ENCODE measurements at places on chromosomes 11 and 22.

GRCh38 chr11:39462506-39462905 lies 1996.9 kb downstream of the LRRC4C start:
- DNase-seq = no peak

- DNase-seq = no peak
Measured at GRCh38 chr11:84930863-84931262, 696.3 kb downstream of the DLG2 start.

DNA sequence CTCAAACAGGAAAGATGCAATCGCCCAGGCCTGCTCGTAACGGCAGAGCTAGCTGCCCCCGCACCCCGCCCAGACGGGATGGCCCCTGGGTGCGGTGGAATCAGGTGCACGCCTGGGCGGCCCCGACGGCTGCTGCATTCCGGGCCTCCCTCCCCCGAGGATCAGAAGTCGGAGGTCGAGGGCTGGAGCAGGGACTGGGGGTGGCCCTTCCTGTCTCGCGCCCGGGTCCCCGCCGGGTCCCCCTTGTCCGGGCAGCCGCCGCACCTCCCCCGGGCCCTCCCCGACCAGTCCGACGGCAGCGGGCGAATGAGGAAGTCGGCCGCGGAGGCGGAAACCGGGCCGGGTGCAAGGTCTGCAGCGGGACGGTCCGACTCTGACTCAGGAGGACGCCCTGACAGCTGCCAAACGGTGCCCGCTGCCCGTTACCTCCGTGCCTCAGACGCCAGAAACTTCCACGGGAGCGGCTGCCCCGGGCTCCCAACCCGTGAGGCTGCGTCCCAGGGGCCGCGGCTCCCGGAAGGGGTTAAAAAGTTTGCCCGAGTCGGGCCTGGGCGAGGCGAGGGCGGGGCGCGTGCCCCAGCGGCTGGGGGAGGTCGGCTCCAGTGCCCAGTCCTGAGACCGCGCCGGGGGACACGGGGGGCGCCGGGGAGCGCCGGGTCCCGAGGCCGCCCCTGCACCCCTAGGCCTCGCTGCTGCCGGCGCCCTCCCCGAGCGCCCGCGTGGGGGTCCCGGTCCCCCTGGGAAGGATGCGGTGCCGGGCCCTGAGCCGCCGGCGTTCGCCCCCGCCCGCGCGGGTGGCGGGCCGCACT lies 663 bp downstream of the MYH9 start:
- DNase-seq = peak; percentile 86

DNA sequence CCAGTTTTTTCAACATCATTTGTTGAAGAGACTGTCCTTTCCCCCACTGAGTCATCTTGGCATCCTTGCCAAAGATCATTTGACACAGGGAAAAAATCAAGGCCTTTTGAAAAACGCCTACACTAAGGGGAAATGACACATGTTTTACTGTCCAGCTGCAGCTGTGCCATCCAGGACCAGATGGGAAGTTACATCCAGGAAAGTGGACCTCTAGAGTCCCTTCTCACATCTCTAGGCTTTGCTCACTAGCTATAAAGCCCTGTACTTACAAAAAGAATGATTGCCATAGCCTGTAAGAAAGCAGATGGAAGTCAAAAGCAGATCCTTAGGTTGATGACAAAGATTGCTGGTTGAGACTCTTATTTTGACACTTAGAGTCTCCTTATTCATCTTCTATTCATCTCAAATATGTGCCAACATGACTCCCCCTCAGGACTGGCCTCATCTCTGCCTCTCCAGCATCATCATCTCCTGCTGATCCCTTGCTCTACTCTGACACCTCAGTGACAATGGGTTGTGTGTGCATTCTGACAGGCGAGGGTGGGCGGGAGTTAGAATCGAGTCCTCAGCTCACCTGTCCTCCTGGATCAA lies 22.8 kb downstream of the OSBP2 start:
- peak; percentile 80 for DNase-seq

GRCh38 chr11:61916737-61917333 lies 531 bp downstream of the RAB3IL1 start:
- peak; percentile 93 for DNase-seq

- DNase-seq = no peak
Measured at GRCh38 chr11:85257837-85258236, 369.3 kb downstream of the DLG2 start.

GRCh38 chr11:122723576-122723975 lies 68.1 kb downstream of the UBASH3B start:
- DNase-seq = no peak

DNA sequence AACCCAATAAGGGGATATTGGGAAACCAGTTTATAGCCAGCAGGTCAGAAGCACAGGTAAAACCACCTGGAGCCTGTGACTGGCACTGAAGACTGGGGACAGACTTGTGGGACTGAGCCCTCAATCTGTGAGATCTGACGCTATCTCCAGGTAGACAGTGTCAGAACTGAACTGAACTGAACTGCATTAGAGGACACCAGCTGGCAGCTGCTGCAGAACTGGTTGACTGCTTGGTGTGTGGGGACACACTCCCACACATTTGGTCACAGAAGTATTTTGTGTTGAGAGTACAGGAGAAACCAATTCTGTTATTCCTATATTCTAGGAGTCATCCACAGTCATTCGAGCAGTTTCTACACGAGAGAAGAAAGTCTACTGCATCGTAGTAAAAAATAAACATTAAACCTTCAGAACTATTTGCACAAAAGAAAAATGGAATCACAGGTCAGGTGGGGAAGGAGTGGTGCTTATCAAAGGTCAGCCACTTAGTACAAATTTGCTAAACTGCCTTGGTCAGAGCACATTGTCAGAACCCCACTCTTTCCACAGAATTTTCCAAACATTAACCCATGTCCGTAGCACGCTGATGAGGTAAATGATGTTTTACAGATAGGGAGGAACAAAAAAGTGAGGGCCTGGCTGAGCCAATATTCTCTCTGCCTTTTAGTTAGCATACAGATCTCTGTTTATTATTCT lies 77.2 kb downstream of the SIK3 start:
- no peak for DNase-seq

DNA sequence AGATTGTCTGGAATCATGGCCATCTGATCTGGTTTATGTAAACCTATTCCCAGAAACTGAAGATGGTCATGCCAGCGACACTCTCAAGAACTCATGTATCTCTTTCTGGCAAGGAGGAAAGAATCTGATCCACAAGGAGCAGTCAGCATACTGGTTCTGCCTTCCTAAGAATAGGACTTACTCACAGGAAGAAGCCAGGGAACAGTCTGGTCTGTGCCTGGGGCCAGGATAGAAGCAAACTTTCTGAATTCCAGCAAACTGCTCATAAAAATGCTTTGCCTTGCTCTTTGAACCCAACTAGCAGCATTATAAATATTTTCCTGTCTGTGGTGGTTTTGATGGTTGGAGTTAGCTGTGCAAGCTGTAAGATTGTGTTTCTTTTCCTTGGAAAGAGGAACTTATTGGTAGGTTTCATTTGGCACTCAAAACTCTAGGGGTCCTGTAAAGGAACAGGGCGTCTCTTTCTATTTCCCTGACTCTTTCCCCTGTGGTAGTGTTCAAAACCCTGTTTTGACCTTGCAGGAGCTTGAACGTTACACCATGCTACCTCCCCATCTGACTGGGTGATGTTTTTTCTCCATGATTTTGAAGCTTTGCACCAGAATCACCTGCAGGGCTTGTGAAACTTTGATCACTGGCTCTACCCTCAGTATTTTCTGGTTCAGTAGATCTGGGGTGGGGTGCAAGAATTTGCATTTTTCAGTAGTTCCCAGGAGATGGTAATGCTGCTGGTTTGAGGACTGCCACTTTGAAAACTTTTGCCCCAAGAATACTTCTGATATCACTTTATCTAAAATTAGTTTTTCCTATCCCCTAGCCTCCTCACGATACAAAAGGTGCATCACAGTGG lies 627.8 kb upstream of the ANO5 start:
- no peak for DNase-seq

DNA sequence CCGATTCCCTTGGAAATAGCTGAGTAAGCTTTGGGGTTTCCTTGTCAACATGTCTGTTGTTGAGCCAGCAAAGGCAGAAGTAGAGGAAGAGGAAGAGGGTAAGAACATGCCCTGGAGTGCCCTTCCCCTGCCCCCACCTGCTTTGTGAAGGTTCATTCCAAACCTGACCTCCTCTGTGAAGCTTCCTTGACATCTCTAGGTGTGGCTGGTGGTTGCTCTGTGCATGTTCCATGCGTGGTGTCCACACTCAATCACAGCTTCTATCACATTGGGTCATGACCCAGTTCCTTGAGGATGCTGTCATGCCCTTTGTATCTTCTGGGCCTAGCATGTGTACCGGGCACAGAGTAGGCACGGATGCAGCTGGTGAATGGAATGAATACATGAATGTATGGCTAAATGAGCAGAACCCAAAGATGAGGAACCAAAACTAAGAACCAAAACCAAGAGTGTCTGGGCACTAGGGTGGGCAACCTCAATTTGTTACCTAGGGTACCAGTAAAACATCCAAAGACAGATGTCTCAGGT lies 23.7 kb upstream of the FXYD6 start:
- DNase-seq = no peak

DNA sequence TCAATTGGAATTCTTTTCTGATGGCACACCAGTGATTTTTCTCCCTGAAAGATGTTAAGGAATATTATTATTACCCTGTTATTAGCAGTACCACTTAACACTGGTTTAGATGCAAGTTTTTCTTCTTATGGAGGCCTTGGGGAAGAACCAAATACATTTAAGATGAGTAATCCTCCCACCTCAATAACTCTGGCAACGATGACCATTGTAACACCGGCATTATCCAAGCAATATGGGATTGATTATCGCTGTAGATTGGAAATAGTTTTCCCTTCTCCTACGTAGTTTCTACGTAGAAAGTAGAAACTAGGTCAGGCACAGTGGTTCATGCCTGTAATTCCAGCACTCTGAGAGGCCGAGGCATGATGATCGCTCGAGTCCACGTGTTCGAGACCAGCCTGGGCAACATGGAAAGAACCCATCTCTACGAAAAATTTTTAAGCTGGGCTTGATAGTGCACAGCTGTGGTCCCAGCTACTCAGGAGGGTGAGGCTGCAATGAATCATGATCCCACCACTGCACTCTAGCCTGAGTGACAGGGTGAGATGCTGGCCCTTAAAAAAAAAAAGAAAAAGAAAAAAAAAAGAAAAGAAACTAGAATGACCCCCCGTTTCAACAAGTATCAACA lies 45.5 kb downstream of the PACSIN2 start:
- DNase-seq = peak; percentile 91

DNA sequence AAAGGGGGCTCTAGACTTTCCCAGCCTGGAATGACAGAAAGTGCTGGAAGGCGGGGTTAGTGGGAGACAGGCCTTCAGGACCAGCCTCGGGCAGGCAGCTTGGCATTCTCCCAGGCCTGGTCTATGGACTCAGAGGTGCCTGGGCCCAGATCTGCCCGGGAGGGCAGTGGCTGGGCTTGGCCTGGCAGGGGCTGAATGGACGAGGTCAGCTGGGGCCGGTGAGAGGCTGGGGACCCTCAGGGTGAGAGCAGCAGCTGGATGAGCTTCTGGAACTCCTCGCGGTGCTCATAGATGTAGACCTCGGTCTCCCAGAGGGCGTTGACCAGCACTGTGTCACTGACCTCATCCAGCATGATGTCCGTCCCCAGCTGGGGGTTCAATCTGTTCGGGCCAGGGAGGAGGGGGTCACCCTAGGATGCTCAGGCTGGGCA lies 1.5 kb upstream of the BAIAP2L2 start:
- peak; percentile 72 for DNase-seq

DNA sequence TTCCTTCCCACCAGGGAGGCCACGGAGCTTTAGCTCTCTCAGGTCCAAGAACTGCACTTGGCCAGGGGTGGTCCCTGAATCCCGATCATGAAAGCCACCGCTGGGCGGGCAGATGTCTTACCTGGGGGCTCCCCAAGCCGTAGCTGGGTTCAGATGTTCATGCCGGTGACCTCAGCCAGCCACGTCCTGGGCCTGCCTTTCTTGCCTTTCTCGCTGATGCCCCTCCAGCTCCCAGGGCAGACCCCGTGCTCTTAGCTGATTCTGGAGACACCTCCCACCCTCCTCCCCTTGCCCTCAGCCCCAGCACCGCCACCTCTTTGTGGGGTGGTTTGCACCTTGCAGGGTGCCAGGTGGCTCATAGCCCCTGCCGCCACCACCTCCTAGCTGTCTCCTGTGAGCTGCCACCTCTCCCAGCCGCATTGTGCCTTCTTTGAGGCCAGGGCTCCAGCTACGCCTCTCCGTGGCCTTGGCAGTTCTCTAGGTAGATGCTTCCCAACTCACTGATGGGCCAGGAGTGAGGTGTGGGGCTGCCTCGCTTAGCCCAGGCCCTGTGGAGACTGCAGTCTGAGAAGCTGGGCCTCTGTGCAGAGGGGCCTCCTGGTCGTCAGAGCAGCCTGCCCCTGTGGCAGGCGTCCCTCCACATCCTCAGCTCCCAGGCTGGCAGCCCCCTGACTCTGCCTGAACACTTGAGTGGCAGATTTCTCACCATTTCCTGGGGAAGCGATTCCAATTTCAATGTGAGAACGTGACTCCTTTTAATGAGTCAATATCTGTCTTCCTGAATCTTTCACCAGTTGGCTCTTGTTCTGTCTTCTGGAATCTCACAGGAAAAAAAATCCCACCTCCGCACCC lies 97.6 kb upstream of the B3GAT1 start:
- DNase-seq = no peak

DNA sequence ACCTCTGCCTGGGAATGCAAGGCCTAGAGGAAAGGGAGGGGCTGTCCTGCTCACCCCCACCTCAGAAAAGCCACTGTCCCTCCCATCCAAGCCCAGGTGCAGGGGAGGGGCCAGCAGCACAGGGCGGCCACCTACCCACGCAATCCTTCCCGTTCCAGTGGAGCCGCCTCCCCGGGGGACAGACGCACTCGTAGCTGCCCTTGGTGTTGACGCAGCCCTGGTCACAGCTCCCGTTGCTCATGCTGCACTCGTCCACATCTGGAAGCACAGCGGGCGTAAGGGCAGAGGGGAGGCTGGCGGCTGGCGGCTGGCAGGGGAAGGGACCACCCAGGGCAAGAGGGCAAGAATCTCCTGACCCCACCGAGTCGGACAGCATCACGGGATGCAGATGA lies 40.3 kb upstream of the TTLL12 start:
- DNase-seq = no peak

DNA sequence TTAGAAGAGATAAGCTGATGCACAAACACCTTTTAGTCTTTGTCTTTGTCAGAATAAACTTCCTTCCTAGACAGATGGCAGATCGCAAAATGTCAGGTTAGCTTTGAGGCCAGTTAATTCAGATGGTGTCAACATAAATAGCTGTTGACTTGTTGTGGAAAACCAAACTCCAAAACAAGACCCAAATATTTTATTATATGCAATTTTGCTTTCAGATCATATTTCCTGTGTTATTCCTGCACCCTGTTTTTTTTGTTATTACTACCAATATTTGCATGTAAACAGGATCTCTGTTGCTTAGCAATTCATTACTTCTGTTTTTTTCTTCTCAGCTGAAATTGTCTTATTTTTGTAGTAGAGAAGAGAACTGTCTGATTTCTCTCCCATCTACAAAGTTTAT lies 316.0 kb downstream of the ETS1 start:
- DNase-seq = no peak

Measured in osteoblast (primary cell).